Caki2 (cell line): ENCODE measurements at places on chromosomes 7 and 10. TPM values are rescaled to one million over a fixed set of nuclear protein-coding genes. Genes with fewer than 3 reads are reported as not detected.

TAS2R41 gene
- total RNA-seq, result not detected in 2 replicates

IQUB gene
- 0.10 TPM in 1 of 2 replicates, not detected in the other for total RNA-seq

TSPAN33 gene
- 54.4 and 68.1 TPM in 2 replicates for total RNA-seq

CPA5 gene
- not detected in 2 replicates for total RNA-seq

BAMBI gene
- 19.8 and 26.8 TPM in 2 replicates for total RNA-seq

ZCCHC24 gene
- 3.7 and 5.7 TPM in 2 replicates for total RNA-seq

ZNF107 gene
- 0.52 and 1.1 TPM in 2 replicates for total RNA-seq

UPK3B gene
- total RNA-seq, result 0.64 and 2.5 TPM in 2 replicates

PHTF2 gene
- 2.8 and 5.1 TPM in 2 replicates for total RNA-seq

SEMA3C gene
- total RNA-seq, result 49.8 and 69.8 TPM in 2 replicates

TFR2 gene
- 0.27 TPM in 1 of 2 replicates, not detected in the other for total RNA-seq

EN2 gene
- total RNA-seq, result 1.3 and 6.7 TPM in 2 replicates

ANLN gene
- 109 and 111 TPM in 2 replicates for total RNA-seq

DKK1 gene
- 4.5 and 8.6 TPM in 2 replicates for total RNA-seq

GNAT3 gene
- not detected in 2 replicates for total RNA-seq

AKR1C3 gene
- 3,253 and 3,825 TPM in 2 replicates for total RNA-seq

CYP26A1 gene
- not detected in 2 replicates for total RNA-seq

TUBAL3 gene
- total RNA-seq, result not detected in 2 replicates

OGDHL gene
- 4.1 and 13.9 TPM in 2 replicates for total RNA-seq
